ENCODE measurements at places on chromosomes 11 and 22. TPM values are rescaled to one million over a fixed set of nuclear protein-coding genes. Genes with fewer than 3 reads are reported as not detected.

The MYBPC3 gene
- 5.8 TPM for polyA plus RNA-seq

DNA sequence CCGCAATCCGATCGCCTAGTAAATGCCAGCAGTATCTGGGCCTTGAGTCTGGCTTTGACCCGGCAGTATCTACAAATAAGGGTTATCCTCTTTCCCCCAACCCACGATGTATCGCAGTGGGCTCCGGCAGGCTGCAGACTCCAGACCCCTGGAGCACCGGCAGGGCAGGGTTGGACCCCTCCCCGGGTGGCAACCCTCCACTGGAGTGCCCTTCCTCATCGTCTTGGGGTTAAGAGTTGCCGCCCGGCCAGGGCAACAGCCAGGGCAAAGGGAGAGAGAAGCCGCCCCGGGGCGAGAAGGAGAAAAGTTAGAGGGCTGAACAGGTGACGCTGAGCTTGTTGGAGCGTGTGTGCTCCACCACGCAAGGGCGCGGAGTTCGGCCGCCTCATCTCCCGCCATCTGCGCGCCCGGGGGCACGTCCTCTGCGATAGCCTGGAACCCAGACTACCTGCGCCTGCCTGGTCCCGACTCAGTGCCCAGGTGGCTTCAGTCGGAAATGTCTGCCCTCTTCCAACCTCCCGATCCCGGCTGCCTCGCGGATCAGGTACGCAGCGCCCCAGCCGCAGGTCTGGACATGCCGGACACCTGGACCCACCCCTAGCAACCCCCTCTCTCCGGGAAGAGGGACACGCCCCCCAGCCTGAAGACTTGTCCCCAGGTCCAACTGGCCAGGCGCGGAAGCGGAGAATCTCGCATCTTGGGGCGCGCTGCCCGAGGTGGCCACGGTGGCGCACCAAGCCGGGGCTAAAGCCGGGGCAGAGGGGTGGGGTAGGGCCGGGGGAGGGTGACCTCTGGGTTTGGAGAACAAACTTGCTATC lies 1.2 kb downstream of the DSCAML1 start:
- no peak for DNase-seq
- H3K36me3 ChIP-seq: no peaks in the 10 kb centered on the region
- H3K27ac ChIP-seq: no peak overlapping the region
- H3K4me1 ChIP-seq: peaks cover 8% of the 10 kb centered on the region
- H3K27me3 ChIP-seq: peaks cover 31% of the 10 kb centered on the region

DNA sequence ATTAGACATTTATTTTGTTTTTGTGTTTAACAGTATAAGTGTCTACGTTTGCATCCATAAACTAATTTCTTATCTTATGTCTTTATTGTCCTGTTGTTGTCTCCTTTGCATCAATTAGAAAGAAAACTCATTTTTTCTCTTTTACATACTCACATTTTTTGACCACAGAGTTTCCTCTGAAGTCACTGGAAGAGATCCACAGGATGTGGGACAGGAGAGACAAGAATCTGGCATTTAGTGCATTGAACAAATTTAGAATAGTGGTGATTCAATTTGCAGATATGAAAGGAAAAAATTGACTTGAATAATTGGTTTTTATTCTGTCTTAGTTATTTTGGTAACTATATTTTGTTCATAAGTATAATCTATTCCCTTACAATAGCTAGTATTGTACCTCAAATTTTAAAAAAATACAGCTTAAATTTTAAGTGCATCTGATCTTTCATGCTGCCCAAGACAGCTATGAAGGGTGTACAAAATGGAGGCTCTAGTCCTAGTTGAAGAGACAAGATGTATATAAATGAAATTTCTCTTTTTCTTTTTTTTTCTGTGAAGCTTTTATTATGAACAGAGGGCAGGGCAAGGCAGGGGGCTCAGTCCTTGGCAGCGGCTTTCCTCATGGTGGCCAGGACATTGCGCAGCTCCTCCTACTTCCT lies 24.4 kb downstream of the HORMAD2 start:
- H3K4me1 ChIP-seq: no peaks in the 10 kb centered on the region
- H3K27me3 ChIP-seq: no peaks in the 10 kb centered on the region
- H3K27ac ChIP-seq: no peak overlapping the region
- no peak overlapping the region for H3K4me3 ChIP-seq

DNA sequence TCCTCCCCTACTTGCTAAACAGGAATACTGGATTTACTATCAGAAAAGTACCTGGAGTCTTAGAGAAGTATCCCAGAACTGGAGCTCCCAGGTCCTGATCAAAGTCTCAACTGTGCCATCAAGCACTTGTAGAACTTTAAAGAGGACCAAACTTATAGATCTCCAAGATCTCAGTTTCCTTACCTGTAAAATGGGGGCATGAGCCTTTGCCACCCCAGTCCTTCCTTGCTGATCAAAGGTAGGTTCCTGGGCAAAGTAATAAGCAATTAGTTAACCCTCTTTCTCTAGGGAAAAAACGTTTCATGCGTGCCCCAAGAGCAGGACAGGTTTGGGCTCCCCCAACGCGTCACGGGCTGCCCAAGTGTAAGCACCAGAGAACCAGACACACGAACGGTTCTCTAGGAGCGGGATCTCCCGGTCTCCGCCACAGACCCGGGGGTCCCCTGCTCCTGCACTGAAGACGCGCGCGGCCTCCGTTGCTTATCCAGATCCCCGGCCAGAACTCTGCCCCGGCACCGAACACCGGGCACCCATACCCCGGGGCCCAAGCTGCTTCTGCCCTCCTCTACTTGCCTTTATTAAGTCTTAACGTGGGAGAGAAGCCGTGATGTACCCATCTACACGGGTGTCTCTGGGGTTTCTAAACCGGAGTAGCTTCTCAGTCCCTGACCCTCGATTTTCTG lies 505 bp downstream of the ZNF214 start:
- peaks cover 8% of the 10 kb centered on the region for H3K4me1 ChIP-seq
- H3K4me3 ChIP-seq: peak overlapping the region; percentile 80
- no peaks in the 10 kb centered on the region for H3K36me3 ChIP-seq
- DNase-seq: peak; percentile 32
- no peaks in the 10 kb centered on the region for H3K27me3 ChIP-seq
- H3K27ac ChIP-seq: no peak overlapping the region

- peak; percentile 4 for DNase-seq
- H3K27ac ChIP-seq: no peak overlapping the region
- no peaks in the 10 kb centered on the region for H3K36me3 ChIP-seq
- H3K27me3 ChIP-seq: no peaks in the 10 kb centered on the region
- no peaks in the 10 kb centered on the region for H3K4me1 ChIP-seq
These were observed 27.6 kb upstream of the LIPT2 start for GRCh38 chr11:74520927-74521665.

DNA sequence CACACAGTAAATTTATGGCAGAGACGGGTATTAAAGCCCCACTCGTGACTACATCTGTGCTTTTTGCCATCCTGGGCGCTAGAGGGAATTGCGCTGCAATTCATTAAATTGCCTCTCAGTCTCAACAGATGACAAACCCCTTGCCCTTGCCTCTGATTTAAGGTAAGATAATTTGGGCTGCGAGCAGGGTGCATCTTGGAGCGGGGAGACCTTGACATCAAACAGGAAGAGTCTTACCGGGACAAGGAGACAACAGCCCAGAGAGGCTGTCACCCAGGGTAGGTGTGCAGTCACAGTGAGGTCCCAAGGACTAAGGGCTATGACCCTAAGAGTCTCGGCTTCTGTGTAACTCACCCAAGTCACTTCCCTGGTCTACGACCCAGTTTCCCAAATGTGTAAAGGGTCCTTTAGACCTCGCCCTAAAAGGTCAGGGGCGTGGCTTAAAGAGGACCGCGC lies 449 bp upstream of the TOM1 start:
- peak overlapping the region; percentile 73 for H3K4me3 ChIP-seq
- peak; percentile 69 for DNase-seq
- H3K27ac ChIP-seq: peak overlapping the region; percentile 97
- no peaks in the 10 kb centered on the region for H3K27me3 ChIP-seq
- H3K4me1 ChIP-seq: peaks cover 15% of the 10 kb centered on the region

GRCh38 chr22:17930455-17931313 lies 93.7 kb downstream of the MICAL3 start:
- H3K4me3 ChIP-seq: no peak overlapping the region
- no peaks in the 10 kb centered on the region for H3K36me3 ChIP-seq
- H3K4me1 ChIP-seq: peaks cover 16% of the 10 kb centered on the region

The LMO1 gene
- polyA plus RNA-seq: 0.22 TPM

DNA sequence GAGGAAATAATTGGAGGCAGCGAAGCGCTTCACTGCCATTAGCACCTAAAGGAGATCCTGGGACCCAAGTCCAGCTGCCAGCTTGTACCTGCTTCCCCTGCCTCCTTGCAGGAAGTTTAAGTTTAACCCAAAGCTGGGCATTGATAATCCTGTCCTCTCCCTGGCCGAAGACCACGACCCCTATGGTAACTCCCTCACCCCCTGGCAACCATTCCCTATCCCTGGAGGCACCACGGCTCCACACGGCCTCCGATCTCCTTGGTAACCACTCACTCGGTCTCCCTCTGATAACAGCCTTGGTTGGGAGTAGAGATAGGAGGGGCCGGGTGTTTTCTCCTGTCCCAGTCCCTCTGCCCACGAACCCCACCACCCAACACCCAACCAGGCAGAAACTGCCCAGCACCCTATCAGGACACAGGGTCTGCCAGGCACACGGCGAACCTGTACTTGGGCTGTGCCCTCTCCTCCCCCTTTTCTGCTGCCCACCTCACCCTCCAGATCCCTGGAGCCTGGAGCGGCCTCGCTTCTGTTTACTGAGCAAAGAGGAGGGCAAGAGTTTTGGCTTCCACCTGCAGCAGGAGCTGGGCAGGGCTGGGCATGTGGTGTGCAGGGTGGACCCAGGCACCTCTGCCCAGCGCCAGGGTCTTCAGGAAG lies 833 bp downstream of the NHERF4 start:
- DNase-seq: no peak
- H3K4me1 ChIP-seq: no peaks in the 10 kb centered on the region
- H3K27ac ChIP-seq: no peak overlapping the region
- no peaks in the 10 kb centered on the region for H3K36me3 ChIP-seq
- H3K27me3 ChIP-seq: no peaks in the 10 kb centered on the region
- no peak overlapping the region for H3K4me3 ChIP-seq

DNA sequence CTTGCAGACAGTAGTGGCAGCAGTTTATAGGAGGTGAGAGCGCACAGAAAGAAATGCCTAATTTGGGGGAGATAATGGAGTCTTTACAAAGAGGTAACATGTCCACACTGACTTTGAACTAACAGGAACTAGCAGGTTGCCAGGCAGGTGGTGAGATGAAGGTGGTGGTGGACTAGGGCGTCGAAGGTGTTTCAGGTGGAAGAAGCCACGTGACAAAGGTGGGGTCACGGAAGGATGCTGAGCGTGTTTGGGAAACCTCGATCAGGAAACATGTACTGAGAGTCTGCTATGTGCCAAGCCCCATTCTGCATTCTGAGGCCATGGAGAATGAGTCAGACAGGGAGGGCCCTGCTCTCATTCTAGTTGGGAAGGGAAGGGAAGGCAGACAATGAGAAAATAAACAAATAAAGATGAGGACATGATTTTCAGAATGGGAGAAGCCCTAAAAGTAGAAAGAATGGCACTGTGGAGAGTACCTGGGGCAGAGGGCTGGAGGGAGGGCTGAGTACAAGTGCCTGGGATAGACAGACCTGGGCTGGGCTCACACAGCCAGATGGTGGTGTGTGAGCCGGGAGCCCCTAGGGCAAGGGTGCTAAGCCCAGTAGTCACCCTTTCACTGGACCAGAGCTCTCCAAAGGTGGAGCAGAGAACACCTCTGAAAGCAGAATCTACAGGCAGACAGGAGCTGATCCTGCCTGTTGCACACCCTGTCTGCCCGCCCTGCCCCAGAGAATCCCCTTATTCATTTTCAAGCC lies 16.2 kb upstream of the NNMT start:
- H3K4me3 ChIP-seq: no peak overlapping the region
- H3K36me3 ChIP-seq: no peaks in the 10 kb centered on the region
- H3K27me3 ChIP-seq: no peaks in the 10 kb centered on the region
- no peak for DNase-seq

DNA sequence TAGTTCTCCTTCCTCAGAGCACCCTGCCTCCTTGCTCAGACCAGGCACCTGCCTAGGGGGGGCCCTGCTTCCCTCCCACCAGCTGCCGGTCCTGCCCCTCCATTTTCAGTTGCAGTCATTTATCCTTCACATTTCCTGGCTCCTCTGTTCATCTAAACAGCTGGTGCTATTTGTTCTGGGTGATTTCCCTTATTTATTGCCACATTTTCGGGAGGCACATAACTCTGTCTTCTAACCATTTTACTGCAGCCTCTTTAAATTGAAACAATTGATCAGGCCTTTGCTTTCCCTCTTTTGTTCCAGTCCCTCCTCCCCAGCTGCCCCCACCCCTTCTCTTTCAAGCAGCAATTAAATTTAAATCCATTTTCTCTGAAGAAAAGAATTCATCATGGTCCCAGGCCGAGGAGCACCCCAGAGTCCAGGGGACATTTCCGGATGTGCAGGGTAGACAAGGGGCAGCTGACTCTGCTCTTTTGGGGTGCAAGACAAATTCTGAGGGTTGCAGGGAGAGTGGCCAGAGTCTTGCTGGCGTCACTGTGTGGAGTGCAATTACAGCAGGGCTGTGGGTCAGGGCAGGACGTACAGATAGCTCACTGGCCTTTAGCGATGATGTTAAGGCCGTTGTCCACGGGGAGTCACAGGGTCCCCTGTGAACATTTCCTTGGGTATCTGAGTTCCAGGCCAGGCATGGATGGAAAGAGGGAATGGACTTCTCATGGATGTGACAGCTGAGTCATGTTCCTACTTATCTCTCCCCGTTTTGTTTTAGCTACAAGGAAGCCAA lies 476.4 kb downstream of the TBC1D22A start:
- no peak overlapping the region for H3K27ac ChIP-seq
- no peaks in the 10 kb centered on the region for H3K27me3 ChIP-seq
- no peaks in the 10 kb centered on the region for H3K36me3 ChIP-seq
- no peak overlapping the region for H3K4me3 ChIP-seq
- no peaks in the 10 kb centered on the region for H3K4me1 ChIP-seq

DNA sequence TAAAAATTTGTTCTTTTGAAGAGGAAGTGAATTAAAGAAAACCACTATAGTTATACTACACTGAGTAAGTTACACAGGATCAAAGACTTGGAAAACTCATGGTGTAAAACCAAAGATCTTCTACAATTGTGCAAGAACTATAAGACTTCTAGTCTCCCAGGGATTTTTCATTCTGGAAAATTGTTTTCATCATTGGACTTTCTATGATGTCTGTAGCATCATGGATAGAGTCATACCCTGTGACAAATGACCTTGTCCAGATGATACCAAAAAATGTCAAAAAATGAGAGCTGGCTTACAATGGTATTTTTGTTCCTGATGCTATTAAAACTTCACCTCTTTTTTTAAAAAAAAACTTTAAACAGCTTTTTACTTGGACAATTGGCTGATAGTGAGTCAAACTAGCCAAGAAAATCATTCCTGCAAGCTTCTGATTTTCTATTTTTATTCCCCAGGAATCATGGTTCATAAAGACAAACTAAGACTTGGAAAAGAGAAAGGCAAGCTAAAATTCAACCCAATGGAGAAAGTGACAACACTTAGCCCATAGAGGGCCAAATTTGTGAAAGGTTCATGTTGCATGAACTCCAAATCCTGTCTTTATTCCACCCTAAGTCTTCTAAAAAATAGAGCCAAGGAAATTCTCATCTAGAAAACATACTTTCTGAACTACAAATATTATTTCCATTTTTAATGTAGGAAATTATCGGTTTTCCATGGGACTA lies 30.7 kb downstream of the ME3 start:
- H3K27me3 ChIP-seq: no peaks in the 10 kb centered on the region
- H3K4me1 ChIP-seq: no peaks in the 10 kb centered on the region
- H3K4me3 ChIP-seq: no peak overlapping the region
- DNase-seq: no peak

The XKR3 gene
- not detected for polyA plus RNA-seq

- H3K4me3 ChIP-seq: no peak overlapping the region
- H3K27me3 ChIP-seq: no peaks in the 10 kb centered on the region
- peaks cover 7% of the 10 kb centered on the region for H3K4me1 ChIP-seq
- no peak overlapping the region for H3K27ac ChIP-seq
- DNase-seq: peak; percentile 50
- no peaks in the 10 kb centered on the region for H3K36me3 ChIP-seq
These were observed 35.4 kb upstream of the AMOTL1 start for GRCh38 chr11:94732617-94733281.

All from adrenal gland (tissue), 19 donors.